ENCODE measurements at places on chromosomes 6 and 20.

GRCh38 chr6:77425216-77425615 is 38.1 kb downstream of the HTR1B start:
- no peak for DNase-seq

GRCh38 chr6:43698584-43699349 is 11.2 kb upstream of the MRPS18A start:
- DNase-seq: no peak

GRCh38 chr20:15561707-15562404 is 1011.4 kb downstream of the KIF16B start:
- DNase-seq: no peak

DNA sequence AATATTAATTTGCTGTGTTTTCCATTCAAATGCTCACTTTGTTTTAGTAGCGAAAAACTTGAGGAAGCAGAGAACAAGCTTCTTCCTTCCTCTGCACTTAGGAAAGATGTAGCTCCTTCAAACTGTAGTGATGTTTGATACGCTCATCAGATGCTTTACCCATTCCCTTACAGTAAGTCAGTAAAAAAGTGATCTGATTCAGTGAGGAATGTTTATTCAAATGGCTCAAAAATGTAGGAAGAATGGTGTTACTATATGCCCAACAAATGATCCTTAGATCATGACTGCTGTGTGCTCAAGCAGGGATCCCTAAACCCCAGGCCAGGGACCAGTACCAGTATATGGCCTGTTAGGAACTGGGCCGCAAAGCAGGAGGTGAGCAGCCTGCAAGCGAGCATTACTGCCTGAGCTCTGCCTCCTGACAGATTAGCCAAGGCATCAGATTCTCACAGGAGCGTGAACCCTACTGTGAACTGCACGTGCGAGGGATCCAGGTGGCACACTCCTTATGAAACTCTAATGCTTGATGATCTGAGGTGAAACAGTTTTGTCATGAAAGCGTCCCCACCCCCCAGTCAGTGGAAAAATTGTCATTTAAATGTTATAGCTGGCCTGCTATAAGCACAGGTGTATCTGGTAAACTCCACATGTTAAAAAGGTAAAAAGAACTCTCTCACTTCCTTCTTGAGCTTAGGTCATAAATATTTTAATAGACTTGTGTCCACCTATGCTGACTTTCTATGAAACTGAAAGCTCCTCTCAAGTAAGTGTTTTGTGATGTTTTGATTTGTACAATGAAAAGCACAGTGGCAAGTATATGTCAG is 187.2 kb downstream of the FOXC1 start:
- no peak for DNase-seq

GRCh38 chr20:25541676-25542075 is 43.7 kb downstream of the NINL start:
- no peak for DNase-seq

DNA sequence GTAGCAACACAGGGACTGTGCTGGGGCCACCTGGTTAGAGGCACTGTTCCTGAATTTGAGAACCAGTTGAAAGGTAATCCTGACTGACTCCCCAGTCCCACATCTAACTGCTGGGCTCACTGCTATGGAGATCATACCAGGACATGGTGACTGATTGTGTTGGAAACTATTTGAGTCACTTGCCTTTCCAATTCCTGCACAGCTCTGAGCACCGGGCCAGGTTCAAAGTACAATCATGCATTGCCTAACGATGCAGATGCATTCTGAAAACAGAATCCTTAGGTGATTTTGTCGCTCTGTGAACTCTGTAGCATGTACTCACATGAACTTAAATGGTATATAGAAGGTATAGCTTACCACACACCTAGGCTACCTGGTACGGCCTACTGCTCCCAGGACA is 215.3 kb downstream of the BMP7 start:
- DNase-seq: no peak

GRCh38 chr6:144630857-144631256 is 345.7 kb downstream of the UTRN start:
- DNase-seq: no peak

- no peak for DNase-seq
Measured at GRCh38 chr6:126232671-126233070, 107.2 kb upstream of the CENPW start.

- DNase-seq: peak; percentile 13
Measured at GRCh38 chr6:63859528-63859927, 223.9 kb downstream of the PHF3 start.

DNA sequence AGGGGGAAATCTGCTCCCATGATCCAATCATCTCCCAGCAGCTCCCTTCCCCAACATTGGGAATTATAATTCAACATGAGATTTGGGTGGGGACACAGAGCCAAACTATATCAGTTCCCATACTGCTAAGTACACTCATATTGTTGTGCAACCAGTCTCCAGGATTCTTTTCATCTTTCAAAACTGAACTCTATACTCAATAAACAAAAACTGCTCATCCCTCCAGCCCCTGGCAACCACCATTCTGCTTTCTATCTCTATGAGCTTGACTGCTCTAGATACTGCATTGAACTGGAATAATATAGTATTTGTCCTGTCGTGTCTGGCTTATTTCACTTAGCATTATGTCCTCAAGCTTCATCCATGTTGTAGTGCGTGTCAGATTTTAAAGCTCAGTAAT is 42.9 kb downstream of the STX11 start:
- DNase-seq: no peak

GRCh38 chr20:20417876-20418676 is 50.2 kb downstream of the INSM1 start:
- no peak for DNase-seq

DNA sequence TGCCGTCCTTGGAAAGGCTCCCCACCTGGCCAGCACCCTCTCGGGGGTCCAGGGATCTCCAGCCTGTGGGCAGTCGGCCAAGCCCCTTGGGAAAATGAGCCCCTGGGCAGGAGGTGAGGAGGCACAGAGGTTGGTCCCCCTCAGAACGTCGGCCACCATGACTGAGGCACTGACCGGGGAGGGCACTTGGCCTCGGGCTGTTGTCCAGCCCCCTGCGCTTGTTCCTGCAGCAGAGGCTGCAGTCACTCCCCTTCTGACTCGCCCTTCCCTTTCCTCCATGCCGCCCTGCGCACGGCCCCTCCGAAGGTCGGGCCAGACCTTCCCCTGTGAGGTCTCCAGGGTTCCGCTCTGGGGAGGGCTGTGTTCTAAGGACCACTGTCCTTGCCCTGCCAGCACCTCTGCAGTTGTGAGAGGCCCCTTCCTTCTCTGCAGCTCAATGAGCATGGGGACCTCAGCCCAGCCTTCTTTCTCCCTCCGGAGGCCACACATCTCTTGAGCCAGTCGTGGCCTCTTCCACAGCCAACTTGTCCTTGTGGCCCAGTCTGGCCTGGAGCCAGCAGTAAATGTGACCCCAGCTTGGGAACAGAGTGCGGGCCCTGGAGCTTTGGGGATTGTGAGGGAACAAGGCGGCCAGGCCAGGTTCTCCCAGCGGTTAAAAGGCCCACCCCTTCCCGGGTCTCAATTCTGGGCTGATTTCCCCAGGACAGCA is 195.5 kb downstream of the DLL1 start:
- no peak for DNase-seq

- DNase-seq: no peak
Measured at GRCh38 chr20:21623781-21624094, 81.7 kb upstream of the PAX1 start.

DNA sequence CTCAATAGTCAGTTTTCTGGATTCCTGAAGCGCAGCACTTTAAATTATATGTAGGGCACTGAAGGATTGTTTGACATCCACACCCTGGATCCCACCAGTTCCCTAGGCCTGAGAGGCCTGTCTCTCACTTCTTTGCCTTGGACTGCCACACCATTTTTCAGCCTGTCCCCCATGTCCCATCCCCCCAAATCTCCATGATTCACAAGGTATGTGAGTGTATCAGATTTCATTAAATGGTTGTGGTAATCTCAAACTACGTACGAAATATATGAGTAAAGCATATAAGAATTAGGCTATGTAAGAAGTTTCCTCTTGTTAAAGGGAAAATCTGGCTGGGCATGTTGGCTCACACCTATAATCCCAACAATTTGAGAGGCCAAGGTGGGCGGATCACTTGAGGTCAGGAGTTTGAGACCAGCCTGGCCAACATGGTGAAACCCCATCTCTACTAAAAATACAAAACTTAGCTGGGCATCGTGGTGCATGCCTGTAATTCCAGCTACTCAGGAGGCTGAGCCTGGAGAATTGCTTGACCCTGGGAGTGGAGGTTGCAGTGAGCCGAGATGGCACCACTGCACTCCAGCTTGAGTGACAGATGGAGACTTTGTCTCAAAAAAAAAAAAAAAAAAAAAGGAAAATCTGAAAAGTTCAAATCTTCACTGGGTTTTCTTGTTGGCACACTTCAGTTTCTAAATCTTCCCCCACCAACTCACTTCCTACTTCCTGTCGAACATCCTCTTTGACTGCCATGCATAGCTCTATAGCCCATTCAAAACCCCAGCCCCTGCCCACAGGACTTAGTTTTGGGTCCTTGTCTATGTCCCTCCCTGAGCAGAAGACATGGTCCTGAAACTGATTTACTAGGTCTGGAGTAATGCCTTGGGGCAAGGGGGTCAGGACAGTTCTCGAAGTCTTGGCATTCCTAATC is 97.3 kb upstream of the SHLD1 start:
- DNase-seq: no peak

DNA sequence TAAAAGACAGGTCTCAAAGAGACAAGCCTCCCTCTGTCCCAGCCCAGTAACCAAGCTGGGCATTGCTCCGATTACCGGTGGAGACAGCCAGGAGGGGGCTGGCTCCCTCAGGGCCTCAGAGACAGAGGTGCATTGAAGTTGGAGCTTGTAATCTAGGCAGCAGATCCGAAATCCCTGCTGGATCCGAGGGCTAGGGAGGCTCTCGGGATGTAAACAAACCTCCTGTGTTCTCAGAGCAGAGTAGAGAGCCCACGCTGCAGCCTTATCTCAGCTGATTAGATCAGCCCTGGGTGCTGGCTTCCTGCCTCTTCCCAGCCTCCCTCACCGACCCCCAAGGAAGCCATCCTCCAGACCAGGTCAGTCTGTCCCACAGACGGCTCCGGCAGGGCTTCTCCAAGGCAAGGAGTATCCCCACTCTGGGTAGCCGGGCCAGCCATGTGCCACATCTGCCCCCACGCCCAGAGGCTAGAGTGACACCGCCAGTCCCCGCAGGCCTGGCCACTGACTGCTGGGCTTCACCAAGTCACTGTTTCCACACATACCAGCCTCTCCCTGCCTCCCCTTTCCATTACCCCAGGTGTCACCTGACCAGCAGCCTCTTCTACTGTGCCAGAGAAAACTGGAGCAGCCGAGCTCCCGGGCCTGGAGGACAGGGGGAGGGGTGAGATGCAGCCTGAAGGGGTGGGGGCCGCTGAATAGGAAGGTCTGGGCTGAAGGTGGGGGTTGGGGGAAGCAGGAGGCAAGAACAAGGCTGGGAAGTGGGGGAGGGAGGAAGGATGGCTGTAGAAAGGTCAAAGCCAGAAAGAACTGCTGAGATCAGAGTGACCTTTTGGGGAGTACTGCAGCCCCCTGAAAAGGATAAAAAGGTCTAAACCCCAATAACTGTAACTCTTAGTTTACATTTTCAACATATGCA is 6.0 kb downstream of the SDC4 start:
- peak; percentile 68 for DNase-seq

GRCh38 chr20:59824711-59825562 is 108.5 kb downstream of the SYCP2 start:
- DNase-seq: no peak

DNA sequence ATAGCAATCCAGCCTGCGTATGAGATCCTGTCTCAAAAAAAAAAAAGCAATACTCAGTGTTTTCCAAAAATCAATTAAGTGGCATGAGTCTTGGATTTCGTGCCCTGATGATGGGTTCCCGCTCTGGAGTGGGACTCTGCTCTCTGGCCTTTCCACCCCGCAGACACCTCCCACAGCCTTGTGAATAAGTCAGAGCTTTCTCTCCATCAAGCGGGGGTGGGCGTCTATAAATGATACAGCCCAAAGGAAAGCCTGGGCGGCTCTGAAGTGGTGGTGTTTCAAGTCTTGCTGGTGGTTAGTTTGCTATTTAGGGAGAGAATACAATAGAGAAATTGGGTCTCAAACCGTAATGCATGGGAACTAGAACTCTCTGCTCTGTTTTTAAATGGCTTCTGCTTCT is 52.5 kb upstream of the TAGAP start:
- no peak for DNase-seq

DNA sequence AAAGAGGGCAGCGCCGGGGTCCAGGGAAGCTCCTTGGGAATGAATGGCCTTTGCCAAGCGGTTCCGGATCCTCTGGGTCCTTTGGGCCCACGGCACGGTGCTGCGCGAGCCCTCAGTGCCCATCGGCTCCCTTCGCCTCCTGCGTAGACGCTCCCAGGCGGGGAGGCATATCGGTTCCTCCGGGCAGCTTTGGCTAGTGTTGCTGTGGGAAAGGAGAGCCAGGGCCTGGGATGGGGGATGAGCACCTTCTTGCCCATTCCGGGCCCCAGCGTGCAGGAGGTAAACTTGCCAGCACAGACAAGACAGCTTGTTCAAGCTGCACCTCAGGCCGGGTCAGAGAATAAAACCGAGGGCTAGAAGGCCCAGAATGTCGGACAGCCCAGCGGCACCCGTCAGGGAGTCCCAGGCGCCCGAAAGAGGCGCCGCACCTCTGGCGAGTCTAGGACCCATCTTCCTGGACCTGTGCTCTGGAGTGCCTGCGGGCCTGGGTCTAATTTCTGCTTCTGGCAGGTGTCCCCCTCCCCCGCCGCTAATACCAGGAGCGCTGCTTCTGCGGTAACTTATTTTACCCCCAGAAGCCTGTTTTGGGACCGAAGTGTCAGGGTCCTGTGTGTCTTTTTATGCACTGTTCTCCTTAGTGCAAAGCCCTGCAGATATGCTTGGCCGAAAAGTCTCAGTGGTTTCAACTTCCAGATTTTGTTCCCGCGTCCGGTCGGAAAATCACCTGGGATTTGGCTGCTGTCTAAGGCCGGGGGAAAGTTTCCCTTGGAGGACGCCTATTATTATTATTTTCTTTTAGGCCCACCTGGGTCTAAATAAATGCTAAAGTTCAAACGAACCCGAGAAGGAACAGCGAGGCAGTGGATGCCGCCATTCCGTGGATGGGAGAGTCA is 1.7 kb upstream of the TFAP2C start:
- DNase-seq: no peak

DNA sequence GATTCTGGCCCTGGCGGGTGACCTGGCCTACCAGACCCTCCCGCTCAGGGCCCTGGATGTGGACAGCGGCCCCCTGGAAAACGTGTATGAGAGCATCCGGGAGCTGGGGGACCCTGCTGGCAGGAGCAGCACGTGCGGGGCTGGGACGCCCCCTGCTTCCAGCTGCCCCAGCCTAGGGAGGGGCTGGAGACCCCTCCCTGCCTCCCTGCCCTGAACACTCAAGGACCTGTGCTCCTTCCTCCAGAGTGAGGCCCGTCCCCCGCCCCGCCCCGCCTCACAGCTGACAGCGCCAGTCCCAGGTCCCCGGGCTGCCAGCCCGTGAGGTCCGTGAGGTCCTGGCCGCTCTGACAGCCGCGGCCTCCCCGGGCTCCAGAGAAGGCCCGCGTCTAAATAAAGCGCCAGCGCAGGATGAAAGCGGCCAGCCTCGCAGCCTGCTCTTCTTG is 868 bp upstream of the SLC2A4RG start:
- no peak for DNase-seq

- DNase-seq: no peak
Measured at GRCh38 chr6:164108869-164109769, 694.6 kb downstream of the QKI start.

Measured in NCI-H1417 (cell line).